HS-5 (cell line): ENCODE measurements at places on chromosomes 12 and 14.
A peak's percentile ranks its signal among the peaks of the same experiment; 100 is the strongest.

DNA sequence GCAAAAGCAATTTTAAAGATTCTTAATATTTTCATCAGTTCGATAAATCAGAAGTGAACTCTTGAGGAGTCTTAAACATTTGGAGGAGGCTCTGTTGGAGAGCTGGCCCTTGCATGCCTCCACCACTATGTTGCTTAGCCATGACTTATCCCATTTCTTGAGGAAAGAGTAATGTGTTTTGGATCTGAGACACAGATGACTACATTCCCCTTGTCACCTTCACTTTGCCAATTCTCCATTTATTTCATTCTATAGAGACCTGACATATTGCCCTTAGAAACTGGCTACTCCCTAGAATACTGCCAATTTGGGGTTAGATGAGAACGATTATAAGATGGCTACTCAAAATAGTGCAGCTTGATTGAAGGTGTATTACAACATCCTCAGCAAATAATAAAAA lies 157.4 kb upstream of the TMEM260 start:
- no peak for DNase-seq

- no peak for DNase-seq
Observed at GRCh38 chr12:17371491-17372215, 718.3 kb downstream of the RERGL start.

- no peak for DNase-seq
Observed at GRCh38 chr12:111664499-111664898, 21.3 kb downstream of the BRAP start.

- no peak for DNase-seq
Observed at GRCh38 chr12:46958053-46958452, 121.4 kb upstream of the PCED1B start.

DNA sequence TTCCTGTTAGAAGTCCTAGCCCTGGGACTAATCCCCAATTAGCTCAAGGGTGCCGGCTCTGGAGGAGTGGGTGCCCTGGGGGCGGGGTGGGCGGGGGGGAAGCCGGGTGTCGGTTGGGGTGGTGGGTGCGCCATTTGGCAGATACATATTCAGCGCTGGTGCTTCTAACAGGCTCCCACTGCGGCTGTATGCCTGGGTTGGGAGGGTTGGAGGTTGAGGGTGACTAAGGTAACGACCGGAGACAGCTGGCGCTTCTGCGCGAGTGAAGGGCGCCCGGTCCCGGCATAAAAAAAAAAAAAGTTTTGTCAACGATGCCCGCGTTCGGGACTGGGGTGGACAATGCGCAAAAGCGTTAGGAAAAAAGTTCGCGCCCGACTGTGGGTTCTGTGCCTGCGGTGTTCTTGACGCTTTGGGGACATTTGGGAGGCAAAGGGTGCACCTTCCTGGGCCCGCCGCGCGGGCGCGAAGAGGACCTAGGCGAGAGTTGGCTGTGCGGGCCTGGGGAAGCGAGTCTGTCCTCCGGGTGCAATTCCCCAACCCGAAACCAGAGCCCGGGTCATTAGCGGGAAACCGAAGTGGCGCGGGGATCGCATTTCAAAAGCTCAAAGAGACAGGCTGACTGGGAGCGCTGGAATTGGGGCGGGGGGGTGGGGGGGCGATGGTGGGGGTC lies 19.2 kb downstream of the TBX3 start:
- no peak for DNase-seq

GRCh38 chr14:43475757-43476156 lies 1031.3 kb downstream of the FSCB start:
- DNase-seq, result no peak

DNA sequence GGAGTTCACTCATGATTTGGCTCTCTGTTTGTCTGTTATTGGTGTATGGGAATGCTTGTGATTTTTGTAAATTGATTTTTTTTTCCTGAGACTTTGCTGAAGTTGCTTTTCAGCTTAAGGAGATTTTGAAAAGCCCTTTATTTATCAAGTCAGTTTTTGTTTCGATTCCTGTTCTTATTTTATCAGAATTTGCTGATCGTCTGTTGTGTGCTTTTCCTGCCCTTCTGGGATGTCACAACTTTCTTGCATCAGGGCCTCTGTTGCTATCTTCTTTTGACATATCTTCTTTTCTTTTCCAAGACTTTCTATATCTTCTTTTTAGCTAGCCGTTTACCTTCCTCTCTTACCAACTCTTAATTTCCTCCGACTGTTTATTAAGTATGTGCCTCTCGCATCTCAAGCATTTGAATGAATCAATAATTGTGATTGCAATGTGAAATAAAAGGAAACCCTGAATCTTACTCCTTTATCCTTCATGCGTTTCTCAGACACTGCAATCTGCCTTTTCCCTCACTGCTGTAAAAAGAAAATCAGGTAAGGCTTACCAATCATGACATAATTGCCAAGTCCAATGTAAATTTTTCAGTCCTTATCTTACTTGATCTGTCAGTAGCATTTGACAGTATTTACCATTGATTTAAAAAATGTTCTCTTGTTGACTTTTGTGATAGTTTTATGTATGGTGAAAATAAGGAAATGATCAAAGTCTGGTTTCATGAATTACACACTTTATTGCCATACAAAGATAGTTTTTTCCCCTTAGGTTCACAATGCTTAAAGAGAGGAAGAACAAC lies 53.0 kb downstream of the ETNK1 start:
- no peak for DNase-seq

GRCh38 chr12:44193281-44193680 lies 357.4 kb downstream of the TMEM117 start:
- DNase-seq, result no peak

- no peak for DNase-seq
Observed at GRCh38 chr14:63186453-63186852, 17.8 kb upstream of the RHOJ start.

- DNase-seq, result no peak
Observed at GRCh38 chr14:104610749-104611310, 6.3 kb upstream of the TMEM179 start.

GRCh38 chr12:49838973-49839633 lies 3.8 kb downstream of the BCDIN3D start:
- DNase-seq, result no peak

DNA sequence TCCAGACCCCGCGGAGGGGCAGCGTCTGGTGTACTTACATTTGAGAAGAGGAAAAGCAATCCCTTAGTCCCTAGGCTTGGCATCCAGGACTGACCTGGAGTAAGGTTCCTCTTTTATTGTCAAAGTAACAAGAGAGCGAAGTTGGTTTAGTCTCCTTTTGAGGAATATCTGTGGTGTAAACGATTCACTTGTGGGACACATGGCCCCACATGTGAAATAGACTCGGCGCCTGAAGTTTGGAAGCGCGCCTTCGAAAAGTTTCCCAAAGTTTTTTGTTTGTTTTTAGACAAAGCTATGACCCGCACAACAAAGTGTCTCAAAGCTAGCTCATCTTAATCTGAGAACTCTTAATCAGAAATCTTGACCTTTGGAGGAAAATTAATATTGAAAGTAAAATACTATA lies 744 bp downstream of the STYX start:
- DNase-seq, result no peak

DNA sequence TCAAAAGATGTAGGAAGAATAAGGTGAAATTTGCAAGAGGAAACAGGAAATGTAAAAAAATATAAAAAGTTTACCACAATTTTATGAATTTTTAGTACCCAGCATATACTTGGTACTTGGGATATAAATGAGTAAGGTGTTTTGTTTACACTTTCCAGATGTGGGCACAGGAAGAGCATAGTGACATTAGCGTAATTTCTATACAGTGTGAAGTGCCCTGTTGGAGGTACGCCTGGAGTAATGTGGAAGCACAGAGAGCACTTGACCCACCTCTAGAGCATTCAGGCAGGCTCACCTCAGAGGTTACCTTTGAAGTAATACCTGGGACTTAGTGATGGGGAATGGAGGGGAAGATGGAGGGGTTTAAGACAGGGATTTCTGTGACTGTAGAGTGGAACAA lies 89.5 kb downstream of the AEBP2 start:
- no peak for DNase-seq

- no peak for DNase-seq
Observed at GRCh38 chr12:33480366-33480765, 40.7 kb upstream of the SYT10 start.

DNA sequence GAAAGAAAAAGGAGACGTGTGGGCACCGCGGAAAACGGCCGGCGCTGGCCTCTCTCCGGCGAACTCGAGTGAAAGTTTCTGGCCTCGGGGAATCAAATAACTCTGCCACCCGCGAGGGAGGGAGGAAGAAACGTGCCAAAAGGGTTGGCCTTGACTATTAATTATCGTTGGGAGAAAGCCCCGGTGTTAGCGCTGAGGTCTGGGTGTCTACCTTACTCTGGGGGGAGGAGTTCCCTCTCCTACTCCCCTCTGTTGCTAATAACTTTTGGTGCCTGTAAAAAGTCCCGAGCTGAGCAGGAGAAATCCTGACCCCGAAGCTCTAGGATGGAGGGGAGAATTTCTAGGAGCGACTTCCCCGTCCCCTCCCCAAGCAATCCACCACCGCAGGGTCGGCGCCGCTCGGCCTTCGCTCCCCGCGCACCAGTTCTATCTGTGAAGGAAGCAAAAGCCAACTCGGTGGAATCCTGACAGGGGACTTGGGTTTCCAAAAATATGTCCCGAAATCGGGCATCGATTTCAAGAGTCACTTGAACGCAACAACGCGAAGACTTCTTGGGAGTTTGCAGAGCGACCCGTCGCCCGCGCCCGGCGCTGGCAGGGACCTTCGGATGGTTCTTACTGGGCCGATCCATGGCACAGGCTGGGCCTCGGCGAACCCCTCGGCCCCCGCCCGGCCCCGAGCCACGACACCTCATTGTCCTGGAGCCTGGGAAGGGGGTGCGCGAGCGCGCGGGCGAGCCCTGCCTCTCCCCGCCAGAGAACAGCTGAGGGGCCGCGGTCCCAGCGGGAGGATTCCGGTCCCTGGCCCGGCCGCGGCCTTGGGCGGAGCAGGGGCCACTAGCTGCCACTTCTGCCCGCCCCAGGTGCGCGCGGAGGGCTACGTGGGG lies 1.7 kb downstream of the OTX2 start:
- DNase-seq, result no peak

- DNase-seq, result no peak
Observed at GRCh38 chr14:36859119-36859518, 197.5 kb downstream of the PAX9 start.

DNA sequence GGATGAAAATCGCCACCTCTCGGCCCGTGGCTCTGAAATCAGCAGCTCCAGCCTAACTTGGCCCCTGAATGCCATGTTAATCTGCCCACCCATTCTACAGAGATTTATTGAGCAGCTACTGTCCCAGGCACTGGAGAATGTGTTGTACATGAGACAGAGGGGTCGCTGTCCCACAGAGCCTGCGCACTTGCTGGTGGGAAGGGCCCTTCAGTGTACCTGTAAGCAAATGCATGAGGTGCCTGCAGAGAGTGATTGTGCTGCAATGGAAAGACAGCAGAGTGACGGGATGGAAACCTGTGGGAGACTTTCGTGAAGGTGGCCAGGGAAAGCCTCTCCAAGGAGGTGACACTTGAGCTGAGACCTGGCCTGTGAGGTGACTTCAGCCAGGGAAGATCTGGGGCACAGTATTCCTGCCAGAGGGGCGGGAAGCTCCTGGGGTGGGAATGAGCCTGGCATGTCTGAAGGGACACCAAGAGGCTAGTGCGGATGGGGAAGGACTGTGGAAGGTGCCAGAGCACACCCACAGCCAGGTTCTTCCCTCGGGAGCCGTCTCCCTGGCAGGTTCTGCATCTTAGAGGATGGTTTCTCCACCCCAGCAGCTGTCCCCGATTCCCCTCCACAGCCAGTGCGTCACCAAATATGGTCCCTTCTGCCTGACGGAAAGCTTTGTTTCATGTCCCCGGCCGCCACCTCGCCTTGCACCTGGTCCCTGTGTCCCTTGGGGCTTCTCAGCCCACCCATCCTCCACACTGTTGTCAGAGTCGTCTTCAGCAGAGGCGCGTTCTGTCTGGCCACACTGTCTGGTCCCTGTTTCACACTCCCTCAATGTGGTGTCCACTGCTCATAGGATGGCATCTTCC lies 8.7 kb downstream of the SMIM41 start:
- DNase-seq, result no peak

DNA sequence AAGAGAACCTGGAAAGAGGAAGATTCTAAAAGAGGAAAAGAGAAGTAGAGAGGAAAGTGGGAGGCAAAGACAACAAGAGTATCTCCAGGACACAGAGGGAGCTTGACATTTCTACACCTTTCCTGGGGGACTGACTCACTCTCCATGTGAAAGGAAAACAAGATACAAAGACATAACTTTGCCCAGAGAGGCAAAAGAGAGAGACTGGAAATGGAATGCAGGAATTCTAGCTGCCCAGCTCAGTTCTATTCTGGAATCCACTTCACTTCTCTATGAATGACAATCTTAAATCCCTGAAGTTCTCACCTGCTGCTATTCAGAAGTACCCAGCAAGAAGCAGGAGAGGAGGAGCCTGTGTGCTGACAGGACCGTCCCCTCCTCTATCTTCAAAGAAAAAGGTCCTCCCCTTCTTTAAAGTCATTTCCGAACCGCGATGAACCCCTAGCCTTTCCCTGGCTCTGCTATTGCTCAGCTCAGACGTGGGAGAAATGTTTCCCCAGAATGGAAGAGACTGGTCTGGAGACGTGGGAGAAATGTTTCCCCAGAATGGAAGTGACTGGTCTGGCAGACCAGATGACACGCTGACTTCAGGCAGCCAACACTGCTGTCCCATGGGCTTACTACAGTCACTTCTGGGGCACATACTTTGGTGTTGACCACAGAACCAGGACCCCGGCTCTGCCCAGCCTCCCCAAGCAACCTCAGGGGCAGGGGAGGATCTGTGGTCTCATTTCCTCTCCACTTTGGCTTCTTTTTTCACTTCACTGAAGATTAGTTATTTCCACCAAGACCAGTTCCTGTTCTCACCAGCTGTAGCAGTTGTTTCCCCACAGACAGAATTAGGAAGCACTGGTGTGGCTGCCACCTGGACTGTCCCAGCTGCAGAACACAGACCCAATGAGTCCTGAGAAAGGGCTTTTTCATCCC lies 8.3 kb downstream of the FMNL3 start:
- DNase-seq, result peak; percentile 25

- DNase-seq, result peak; percentile 81
Observed at GRCh38 chr12:98418357-98419075, 96.9 kb upstream of the TMPO start.

DNA sequence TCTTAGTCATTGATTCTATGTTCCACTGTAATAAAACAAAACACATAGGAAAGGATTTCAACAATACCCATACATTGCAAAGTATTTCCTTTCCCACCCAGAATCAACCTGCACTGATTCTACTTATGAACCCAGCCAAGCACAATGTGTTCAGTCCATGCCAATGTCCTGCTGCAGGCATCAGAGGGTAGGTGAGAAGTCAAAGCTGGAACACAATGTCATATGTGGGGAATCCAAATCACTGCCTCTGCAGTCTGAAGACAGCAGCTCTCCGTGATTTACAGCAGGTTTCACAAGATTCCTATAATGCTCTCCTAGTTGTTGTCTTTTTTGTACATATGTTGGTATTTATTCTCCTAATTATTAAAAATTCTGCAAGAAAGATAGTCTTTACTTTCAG lies 25.7 kb downstream of the ITPR2 start:
- DNase-seq, result no peak

- peak; percentile 76 for DNase-seq
Observed at GRCh38 chr14:71290960-71291466, 383.8 kb downstream of the PCNX1 start.
